ENCODE measurements at places on chromosomes 6 and 20.

DNA sequence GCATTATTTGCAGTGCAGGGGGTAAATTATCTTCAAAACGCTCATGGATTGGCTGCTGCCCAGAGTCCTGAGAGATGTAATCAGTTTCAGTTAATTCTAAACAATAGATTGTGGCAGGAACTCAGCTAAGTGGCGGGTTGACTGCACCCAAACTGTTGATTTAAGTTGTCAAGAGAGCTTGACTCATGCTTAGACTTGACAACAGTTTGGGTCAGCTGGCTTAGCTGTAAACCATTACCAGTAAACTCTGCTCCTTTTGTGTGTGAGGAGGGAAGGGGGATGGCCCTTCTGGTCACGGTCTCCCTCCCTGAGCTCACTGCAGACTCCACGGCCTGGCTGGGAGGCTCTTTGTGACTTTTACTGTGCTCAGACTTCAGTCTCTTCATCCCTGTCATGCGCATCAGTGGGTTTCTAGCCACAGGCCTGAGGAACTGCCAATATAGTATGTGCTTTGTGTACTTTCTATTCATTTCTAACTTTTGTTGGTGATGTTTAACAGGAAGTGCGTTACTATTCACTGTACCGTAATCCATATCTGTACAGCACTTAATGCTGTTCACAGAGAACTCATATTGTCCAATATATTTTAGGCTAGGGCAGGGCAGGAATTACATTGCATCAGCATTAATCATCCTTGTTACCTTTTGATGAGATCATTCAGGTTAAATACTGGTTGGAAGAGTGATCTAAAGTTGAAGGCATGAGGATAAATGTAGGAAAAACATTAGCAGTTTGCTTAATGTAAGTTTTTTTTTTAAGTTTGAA is 488.3 kb downstream of the CDKAL1 start:
- peak; percentile 90 for DNase-seq

DNA sequence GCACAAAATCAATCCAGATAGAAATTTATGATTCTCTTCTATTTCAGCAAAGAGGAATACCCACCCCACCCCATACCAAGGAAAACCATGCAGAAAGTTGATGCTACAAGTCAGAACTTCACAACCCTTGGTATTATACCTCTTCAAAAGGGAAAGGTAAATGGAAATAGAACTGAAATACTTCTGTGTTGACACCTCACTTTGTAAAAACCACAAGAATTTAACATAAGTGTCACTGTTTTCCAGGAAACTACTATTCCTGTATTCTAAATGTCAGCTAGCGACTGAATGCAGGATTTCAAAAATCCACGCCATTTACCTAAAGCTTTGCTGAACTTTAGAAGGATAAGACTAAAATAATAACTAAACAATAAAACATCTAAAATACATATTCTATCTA is 3.6 kb downstream of the CPNE1 start:
- DNase-seq, result no peak

- DNase-seq, result no peak
These were observed 37.4 kb upstream of the JAG1 start for GRCh38 chr20:10710991-10711775.

DNA sequence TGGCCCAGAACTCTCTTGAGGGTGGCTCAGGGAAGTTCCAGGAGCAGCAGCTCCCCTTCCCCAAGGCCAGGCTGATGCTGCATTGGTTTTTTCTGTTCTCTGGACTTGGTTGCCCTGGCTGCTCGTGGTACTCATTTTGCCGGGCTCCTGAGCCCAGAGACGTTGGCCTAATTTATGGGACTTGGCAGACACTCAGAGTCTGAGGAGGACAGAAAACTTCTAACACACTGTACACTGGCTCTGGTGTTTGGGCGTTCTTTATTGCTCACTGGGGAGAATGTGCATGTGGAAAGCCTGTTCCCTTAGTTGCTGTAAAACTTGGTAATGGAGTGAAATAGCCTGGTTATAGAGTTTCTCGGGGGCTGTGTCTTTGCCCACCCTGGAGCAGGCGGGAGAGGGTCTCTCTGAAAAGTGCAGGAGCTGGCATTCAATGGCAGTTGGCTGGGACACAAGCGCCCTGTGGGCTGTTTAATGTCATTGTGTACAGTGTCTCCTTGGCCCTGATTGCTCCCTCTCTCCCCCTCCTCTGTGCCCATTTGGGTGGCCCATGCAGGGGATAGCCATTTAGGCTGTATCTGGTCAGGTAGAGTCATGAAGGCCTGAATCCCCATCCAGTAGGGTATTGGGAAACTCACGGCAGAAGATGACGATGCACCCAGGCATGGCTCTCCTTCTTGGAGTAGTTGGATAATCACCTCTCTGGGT is 109.3 kb downstream of the CDC5L start:
- no peak for DNase-seq

GRCh38 chr6:158502263-158502950 is 57.5 kb upstream of the TMEM181 start:
- DNase-seq, result no peak

GRCh38 chr6:16438718-16439591 is 200.6 kb downstream of the GMPR start:
- no peak for DNase-seq

GRCh38 chr6:10140136-10140535 is 274.7 kb downstream of the TFAP2A start:
- DNase-seq, result no peak

- no peak for DNase-seq
These were observed 61.5 kb downstream of the COL12A1 start for GRCh38 chr6:75144386-75144785.

DNA sequence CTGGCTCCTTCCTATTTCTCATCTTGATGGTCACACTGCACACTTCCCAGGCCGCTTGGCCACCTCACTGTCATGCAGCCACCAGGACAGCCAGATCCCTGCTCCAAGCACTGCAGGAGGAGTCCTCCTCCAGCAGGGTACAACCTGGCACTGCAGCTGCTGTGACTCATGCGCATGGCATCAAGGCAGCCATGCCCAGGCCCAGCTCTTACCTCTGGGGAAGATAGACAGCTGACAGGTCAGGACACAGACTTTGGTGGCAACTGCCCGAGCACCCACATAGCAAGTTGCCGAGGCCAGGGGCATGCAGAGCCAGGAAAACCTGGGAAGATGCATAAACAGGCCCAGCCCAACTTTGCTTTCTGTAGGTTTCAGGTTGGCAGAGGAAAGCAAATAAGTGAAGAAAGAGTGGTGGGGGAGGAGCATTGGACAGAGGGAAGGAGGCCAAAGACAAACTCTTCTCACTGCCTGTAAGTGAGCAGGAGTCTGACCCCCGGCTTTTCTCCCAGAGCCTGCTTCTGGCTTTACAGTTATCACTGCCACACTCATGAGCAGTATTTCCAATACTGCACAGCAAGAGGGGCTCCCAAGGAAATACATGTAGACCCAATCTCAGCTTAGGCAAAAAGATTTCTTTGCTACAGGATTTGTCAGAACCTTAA is 38.8 kb downstream of the SLC22A3 start:
- no peak for DNase-seq

GRCh38 chr6:1052262-1052661 is 259.6 kb upstream of the FOXQ1 start:
- DNase-seq, result no peak

DNA sequence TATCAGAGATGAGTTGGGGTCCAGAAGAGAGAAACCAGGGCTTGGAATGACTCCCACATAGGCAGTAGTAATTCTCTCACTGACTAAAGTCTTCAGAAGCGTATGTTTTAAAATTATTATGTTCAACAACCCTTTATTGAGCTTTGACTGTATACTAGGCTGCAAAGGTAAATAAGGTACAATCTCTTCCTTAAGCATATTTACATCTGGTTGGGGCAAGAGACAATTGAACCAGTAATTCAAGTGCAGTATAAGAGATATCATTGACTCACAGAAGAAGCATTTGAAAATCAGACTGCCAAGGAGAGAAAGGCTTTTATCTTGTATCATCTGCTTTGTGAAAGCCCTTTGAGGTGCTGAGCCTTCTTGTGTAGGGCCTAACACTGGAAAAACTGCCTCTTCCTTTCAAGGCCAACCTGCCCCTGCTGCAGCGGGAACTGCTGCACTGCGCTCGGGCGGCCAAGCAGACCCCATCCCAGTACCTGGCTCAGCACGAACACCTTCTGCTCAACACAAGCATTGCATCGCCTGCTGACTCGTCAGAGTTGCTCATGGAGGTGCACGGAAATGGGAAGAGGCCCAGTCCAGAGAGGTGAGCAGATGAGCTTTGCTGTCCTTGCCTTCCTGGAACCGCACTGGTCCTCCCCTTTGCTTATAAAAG is 39.3 kb upstream of the C20orf144 start:
- no peak for DNase-seq

DNA sequence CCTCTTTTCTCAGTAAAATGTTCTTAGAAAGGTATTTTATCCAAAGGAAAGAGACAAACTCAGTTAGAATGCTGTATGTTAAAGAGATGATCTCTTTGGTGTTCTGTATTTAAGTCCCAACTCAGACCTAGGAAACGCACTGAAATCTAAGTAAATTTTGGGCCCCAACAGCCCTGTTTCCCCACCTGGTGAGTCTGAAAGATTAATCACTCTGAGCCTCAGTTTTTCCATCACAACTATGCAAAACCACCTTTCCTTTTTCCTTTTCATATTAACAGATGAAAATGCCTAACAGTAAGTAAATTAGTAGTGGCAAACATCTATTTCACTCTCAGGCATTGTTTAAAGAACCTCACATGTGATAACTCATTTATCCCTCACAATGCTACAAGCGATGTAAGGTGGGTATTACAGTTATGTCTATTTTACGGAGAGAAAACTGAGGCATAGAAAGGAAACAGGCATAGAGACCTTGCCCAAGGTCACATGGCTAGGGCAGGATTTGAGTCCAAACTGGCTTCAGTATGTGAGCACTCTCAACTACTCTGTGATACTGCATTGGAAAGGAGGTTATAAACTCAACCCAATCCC is 36.0 kb upstream of the FAM83C start:
- DNase-seq, result no peak

DNA sequence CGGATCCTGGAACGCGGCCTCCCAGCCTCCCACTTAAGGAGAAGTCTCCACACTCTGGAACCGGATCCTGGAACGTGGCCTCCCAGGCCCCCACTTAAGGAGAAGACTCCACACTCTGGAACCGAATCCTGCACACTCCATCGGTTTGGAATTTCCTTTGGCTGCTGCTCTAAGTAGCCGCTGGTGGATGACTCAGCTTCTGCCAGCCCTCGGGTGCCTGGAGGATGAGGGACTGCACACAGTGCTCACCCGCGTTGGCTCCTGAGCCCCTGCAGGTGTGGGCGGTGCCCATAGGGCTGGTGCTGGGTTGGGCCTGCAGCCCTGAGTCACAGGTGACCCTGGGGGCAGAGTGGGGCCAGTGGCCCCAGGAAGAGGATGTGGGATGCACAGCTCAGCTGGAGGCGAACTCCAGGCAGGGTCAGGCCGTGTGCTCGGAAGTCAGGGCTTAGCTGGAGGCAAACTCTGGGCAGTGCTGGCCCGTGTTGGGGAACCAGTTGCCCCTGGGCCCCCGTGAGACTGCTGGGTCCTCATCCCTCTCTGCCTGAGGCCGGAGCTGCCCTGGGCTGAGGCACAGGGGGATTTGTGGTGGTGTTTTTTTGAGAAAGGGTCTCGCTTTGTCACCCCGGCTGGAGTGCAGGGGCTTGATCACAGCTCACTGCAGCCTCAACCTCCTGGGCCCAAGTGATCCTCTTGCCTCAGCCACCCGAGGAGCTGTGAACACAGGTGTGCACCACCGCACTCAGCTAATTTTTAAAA is 13.9 kb upstream of the TNFRSF6B start:
- peak; percentile 83 for DNase-seq

GRCh38 chr20:53582574-53583351 is 10.9 kb downstream of the ZNF217 start:
- peak; percentile 74 for DNase-seq

DNA sequence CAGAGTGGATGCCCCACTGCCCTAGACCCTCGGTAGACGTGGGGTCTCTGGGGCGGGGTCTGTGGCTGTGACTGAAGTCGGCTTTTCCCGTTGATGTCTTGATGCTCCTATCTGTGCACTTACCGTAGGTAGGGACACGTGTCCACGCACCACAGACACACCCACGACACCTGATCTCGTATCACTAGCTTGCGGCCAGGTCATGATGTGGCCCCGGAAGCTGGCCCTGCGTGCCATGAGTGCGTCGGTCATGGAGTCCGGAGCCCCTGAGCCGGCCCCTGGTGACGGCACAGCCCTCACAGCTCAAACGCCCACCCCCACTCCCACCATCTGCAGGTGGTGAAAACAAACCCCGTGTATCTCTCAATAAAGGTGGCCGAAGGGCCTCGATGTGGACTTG is 33.9 kb upstream of the MRGBP start:
- no peak for DNase-seq

- no peak for DNase-seq
These were observed 75.8 kb downstream of the PSMG4 start for GRCh38 chr6:3334555-3334954.

GRCh38 chr6:63649269-63649668 is 13.7 kb downstream of the PHF3 start:
- DNase-seq, result no peak

DNA sequence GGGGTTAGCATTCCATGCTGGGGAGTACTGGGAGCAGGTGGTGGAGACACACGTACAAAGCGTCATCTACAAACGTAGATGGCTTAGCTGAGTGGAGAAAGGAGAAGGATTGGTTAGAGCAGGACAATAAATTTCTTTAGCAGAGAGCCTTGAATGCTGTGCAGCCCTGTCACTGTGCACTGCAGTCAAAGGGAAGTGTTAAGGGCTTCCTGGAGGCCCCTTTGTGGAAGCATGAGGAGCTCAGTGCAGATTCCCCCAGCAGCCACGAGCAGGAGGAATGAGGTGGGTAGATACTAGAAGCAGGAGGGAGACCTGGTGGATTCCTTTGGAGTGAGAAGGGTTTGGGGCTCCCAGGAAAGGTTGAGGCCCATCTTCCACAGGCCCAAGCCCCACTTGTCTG is 6.1 kb upstream of the TREML4 start:
- no peak for DNase-seq

DNA sequence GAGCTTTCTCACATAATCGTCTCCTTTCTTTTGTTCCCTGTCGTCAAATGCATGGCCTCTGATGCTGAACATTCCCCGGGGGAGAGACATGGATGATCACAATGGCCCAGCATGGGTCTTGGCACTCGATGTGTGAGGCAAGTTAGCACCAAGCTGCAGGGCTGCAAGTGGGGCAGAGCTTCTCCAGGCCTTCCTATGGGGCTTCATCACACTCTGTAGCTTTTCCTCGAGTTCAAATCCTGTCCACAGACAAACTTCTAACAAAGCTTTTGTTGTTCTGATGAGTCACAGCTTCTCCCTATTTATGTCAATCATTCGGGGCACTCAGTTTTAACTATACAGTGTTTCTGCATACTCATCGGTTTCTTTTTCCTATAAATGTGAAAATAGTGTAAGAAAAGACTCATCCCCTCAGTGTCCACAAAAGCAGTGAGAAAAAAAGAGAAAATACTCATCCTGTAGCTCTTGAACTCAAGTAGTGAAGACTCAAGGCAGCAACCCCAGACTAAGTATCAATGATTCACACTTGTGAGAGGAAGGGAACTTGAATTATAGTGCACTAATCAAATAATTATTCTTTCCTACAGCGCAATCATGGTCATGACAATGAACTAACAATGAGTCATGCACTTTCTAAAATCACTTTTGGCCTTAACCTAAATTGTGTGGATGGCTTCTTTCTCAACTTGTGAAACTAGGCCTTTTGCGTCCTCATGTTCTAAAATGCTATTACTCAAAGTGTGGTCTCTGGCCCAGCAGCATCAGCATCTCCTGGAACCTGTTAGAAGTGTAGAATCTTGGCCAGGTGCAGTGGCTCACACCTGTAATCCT is 68.4 kb upstream of the NOX3 start:
- DNase-seq, result peak; percentile 66
